Stimulated activated CD4-positive, alpha-beta T cell treated with anti-CD3 and anti-CD28 coated beads, Interleukin-4, amount 100 ng/mL, for 24 hours (primary cell): ENCODE measurements at places on chromosomes 13 and 19.

- DNase-seq = no peak
These were observed 929.3 kb upstream of the SLITRK5 start for GRCh38 chr13:86741762-86742285.

GRCh38 chr13:23488442-23488841 is 54.9 kb upstream of the SACS start:
- DNase-seq = no peak

- DNase-seq = no peak
These were observed 13.2 kb upstream of the EID2 start for GRCh38 chr19:39553082-39553652.

DNA sequence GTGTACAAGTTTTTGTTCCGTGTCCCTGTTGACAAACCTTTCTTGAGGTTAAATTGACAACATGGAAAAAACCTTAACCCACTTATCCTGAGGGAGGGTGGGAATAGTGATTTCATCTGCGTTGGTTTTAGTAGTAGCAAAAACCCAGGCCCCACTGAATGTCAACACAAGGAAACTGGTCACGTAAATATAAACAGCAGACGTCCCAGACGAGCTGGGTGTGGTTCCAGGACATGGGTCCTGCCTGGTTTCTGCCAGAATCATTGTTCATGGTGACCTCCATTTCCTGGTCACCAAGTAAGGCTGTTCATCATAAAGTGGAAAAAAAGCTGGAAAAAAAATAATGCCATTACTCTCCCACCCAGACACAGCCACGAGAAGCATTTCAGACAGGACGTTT is 16.9 kb upstream of the F2RL3 start:
- no peak for DNase-seq

GRCh38 chr13:47033216-47033615 is 136.4 kb upstream of the HTR2A start:
- DNase-seq = no peak

GRCh38 chr13:62309904-62310303 is 894.3 kb upstream of the PCDH20 start:
- DNase-seq = no peak

- DNase-seq = peak; percentile 83
These were observed 572 bp upstream of the FKBP8 start for GRCh38 chr19:18543814-18544475.

- DNase-seq = no peak
These were observed 13.0 kb downstream of the GAS6 start for GRCh38 chr13:113850722-113851479.

- DNase-seq = no peak
These were observed 84.5 kb downstream of the EFNB2 start for GRCh38 chr13:106450991-106451390.

- DNase-seq = no peak
These were observed 264.7 kb downstream of the DACH1 start for GRCh38 chr13:71602344-71602743.

DNA sequence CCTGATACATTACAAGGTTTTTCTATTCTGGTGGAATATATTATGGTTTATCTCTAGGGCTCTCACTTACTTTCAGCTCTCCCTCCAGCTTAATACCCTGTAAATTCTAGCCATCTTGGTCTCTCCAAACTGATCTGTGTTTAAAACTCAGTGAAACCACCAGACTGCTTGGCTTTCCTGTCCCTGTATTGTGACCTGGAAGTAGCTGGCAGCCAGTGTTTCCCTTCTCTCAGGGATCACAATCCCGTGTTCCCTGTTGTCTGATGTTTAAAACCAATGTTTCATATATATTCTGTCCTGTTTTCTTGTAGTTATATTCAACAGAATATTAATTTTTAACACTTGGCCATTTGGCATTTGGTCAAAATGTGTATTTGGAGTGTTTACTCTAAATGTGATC is 8.0 kb downstream of the AKAP11 start:
- DNase-seq = no peak

DNA sequence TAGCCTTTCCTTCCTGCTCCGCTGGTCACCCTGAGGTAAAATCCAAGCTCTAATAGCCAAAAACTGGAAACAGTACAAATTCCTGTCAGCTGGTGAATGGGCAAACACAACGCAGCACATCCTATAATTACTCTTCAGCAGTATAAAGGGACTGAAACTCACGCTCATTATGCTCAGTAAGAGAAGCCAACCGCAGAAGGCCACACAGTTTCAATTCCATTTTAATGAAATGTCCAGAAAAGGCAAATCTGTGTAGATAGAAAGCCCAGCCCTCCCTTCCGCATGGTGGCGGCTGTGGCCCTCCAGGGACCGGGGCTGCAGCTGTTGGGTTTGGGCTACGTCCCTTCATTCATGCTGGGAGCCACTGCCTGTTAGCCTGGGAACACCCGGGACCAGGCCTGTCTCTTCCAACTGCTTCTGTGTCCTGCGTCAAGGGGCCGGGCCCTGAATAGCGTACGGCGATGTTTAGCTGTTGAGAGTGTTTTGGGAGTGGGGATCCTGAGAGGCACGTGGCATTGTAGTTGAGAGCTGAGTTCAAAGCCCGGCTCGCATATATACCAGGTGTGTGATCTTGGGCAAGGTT is 23.5 kb downstream of the NKPD1 start:
- no peak for DNase-seq

- no peak for DNase-seq
These were observed 9.9 kb downstream of the FRY start for GRCh38 chr13:32041429-32041828.

- DNase-seq = peak; percentile 24
These were observed 2.2 kb downstream of the PNMA8B start for GRCh38 chr19:46493236-46494145.

DNA sequence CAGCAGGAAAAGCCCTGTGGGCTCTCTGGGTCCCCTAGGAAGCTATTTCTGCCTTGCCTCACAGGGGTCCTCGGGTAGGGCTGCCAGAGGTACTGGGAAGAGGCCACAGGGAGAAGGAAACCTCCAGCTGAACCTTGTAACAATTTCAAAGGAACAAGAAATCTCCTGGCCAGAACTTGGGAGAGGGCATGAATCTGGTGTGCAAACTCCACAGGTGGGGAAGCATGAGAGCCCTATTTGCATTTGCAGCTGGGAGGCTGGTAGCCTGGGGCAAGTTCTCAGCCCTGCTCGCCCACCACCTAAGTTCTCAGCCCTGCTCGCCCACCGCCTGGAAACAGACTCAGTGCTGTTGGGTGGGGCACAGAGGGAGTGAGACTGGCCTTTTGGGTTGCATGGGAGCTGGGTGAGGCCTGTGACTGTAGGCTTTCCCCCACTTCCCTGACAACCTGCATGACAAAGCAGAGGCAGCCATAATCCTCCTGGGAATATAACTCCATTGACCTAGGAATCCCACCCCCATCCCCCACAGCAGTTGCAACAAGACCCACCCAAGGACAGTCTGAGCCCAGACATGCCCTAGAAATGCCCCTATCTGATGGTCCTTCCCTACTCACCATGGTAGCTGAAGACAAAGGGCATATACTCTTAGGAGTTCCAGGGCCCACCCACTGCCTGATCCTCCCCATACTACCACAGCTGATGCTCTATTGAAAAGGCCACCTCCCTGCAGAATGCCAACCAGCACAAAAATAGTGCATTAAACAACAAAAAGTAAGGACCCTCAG is 11.7 kb downstream of the UGGT2 start:
- no peak for DNase-seq

DNA sequence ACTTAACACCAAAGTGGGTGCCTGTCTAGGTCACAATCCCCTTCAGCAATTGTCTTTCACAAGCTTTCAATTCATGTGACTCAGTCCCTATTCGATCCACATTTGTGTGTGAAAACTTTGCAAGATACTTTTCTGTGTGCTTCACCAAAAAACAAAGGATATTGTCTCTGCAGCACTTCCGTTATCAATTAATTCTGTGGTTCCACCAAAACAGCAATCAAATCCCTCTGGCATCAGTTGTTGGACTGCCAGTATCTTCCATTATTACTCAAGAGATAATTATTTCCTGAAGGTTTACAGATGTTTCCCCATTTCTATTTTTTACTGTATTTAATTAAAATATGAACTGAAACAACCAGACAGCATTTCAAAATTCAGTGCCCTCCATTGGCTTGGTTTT is 481.4 kb downstream of the SUCLA2 start:
- no peak for DNase-seq

DNA sequence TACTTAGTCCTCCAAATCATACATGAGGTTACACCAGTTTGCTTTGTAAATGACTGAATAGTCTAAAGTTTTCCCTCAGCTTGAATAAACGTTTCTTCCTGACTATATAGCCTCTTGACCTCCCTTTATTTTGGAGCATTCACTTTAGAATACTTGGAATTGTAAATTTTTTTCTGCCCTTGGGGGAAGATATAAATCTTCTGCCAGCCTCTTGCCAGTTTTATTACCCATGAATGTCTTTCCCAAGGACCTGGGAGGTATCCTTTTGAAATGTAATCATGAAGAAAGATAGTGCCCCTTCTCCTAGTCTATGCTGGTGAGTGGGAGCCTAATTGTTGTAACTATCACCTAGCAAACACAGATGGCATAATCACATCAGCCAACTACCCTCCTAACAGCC is 2033.9 kb upstream of the PCDH20 start:
- no peak for DNase-seq

- DNase-seq = no peak
These were observed 9.5 kb upstream of the MED26 start for GRCh38 chr19:16637535-16637934.

GRCh38 chr13:98454389-98454881 is 122.5 kb downstream of the STK24 start:
- no peak for DNase-seq

DNA sequence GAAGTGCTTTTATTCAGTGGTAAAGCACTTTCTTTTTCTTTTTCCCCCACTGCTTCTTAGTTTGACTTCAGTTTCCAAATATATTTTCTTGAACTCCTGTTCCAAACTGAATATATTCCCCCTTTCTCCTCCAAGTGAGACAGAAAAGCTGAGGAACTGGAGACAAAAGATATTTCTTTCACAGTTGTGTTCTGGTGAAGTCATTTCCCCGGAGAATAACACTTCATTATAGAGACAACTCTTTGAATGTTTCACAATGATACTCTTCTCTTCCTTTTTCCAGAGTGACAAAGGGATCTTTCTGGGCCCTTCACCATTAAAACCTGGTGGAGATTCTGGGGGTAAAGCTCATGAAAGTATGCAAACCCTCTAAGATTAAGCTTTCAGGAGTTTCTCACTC is 860.8 kb upstream of the SLITRK5 start:
- DNase-seq = no peak

DNA sequence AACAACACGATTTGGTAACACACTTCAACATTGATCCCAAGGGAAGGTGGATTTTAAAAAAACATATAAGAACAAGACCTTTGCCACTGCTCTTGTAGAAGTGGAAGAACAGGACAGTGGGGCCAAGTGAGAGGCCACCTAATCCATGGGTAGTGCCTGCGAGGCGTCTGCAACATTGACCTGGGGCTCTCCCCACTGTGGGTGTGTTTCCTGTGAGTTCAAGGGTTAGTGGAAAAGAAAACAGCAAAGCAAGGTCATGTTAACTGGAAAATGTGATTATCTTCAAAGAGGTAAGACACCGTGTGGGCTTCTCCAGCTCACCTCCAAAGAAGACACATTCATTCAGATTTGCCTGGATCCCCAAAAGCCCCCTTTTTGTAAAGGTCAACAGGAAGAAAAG is 327.0 kb downstream of the UQCRFS1 start:
- no peak for DNase-seq

DNA sequence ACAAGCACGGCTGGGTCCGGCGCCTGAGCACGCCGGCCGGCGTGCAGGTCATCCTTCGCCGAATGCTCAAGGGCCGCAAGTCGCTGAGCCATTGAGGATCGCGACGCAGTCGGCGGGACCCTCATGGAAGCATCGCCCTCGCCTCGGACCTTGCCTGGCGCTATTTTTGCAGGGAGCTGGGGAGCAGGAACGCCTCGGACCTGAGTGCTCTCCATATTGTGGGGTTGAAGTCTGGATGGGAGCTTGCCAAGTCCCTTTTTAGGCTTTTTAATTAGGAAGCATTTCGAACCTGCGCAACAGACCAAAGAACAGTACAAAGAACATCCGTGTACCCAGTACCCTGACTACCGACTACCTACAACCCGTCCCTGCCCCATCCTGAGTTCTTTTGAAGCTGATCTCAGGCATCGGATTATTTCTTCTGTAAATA is 628 bp downstream of the MRPL34 start:
- DNase-seq = no peak

DNA sequence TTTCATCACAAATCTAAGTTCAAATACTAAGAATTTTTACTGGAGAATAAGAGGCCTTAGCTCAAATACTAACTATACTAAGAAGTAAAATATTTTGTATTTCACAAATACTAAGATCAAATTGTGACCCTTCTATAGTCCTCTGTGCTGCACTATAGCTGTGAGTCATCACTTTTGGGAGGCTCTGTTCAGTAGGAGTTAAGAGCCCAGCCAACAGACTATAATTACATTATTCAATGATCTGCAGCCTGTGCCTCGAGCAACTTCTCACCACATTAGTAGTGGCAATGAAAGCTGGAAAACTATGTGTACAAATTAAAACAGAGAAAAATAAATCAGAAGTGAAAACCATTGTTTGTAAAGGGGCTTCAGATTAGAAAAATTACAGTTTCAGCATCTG is 147.3 kb upstream of the GPC6 start:
- DNase-seq = no peak

- no peak for DNase-seq
These were observed 1.8 kb downstream of the KMT2B start for GRCh38 chr19:35719402-35720162.

- no peak for DNase-seq
These were observed 1280.0 kb downstream of the EFNB2 start for GRCh38 chr13:105255472-105255871.

DNA sequence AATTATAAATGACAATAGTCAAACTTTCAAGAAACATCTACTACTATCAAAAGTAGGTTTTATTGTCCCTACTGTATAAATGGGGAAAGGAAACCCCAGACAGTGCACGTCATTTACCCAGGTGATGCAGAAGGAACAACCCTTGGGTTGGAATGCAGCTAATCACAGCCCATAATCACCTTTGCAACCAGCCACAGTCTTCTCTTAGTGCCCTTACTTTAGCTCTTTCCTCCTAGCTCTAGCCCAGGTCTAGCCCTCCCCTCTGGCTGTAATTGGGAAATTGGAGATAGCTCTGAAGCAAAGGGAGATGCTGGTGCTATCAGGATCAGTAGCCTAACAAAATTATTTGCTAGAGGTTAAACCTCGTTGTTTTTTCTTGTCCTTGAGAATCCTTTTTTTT is 25.5 kb upstream of the TSC22D1 start:
- DNase-seq = no peak

DNA sequence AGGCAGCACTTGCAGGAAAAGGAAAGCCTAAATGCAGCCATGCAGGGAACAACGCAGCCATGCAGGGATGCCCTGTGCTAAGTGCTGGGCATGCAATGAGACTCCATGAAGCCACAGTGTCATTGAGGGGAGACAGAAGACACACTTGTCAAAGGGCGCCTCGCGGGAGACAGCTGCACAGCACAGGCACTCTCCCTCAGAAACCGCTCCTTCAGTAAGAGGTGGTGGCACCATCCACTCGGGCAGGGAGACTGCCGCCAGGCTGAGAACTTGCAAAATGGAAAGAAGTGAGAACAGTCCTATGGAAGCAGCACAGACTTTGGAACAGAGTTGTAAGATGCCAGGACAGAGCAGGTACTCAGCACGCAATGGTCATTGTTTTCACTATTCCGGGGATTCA is 51.1 kb downstream of the GGACT start:
- DNase-seq = no peak
